ENCODE measurements at places on chromosomes 7 and 10. TPM values are rescaled to one million over a fixed set of nuclear protein-coding genes. Genes with fewer than 3 reads are reported as not detected.

The FOXP2 gene
- 3.8 TPM for total RNA-seq

The ACHE gene
- 33.0 TPM for total RNA-seq

DNA sequence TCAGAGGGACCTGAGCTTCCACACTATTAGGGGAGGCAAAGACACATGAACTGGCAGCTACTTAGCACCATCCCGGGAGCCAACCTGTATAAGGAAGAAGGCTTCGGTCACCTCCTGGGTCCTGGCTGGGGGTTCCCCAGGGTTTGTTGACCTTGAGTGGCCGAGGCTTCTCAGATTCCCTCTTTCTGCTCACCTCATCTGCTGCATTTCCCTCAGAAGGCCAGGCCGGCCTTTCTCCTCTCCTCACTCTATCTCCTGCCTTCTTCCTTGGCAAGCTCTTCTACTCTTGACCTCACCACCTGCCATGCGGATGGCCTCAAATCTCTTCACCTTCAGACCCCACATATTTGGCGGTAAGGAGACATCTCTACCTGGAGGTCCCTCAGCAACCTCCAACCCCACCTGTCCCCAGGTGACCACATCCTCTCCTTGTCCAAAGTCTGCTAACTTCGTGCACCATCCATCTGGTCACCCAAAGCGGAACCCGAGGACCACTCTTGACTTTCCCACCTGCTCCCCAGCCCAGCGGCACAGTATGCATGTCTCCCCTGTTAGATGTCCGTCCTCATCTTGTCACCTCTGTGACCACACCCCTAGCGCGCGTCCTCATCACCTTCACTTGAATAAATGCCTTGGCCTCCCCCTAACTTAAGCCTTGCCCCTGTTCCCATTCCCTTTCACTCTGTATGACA lies 133.8 kb upstream of the UNC5B start:
- no peaks in the 10 kb centered on the region for H3K27me3 ChIP-seq
- no peaks in the 10 kb centered on the region for H3K4me1 ChIP-seq
- no peaks in the 10 kb centered on the region for H3K36me3 ChIP-seq
- no peak overlapping the region for H3K4me3 ChIP-seq
- DNase-seq, result peak; percentile 36
- H3K27ac ChIP-seq, result no peak overlapping the region

DNA sequence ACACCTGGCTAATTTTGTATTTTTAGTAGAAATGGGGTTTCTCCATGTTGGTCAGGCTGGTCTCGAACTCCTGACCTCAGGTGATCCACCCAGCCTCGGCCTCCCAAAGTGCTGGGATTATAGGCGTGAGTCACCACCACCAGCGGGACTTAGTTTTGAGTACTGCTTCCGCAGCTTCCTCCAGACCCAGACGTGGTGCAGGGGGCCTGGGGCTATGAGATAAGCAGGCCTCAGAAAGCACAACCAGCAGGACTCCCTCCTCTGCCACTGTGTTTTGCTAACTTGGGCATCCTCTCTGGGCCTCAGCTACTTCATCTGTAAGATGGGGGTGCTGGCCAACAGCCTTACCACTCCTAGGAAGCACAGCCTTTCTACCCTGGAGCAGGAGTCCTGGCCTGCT lies 37.8 kb downstream of the GOLGA7B start:
- DNase-seq, result no peak
- no peaks in the 10 kb centered on the region for H3K36me3 ChIP-seq
- no peaks in the 10 kb centered on the region for H3K27me3 ChIP-seq
- H3K27ac ChIP-seq, result no peak overlapping the region
- H3K4me1 ChIP-seq, result no peaks in the 10 kb centered on the region

DNA sequence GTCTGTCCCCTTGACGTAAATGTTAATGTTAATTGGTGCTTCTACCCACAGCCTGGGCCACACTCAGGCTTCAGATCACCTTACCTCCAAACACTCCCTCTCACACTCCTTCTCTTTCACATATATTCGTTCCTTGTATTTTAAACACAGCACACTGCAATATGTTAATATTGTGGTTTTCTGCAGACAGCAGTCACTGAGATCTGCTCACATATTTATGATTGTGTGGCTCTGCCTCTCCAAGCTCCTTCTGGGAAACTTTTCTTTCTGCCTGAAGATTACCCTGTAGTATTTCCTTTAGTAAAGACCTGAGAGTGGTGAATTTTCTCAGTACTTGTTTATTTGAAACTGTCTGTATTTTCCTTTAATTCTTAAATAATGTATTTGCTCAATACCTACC lies 104.7 kb downstream of the VWC2 start:
- H3K4me1 ChIP-seq, result no peaks in the 10 kb centered on the region
- H3K27ac ChIP-seq, result no peak overlapping the region
- H3K36me3 ChIP-seq, result no peaks in the 10 kb centered on the region
- no peak for DNase-seq

DNA sequence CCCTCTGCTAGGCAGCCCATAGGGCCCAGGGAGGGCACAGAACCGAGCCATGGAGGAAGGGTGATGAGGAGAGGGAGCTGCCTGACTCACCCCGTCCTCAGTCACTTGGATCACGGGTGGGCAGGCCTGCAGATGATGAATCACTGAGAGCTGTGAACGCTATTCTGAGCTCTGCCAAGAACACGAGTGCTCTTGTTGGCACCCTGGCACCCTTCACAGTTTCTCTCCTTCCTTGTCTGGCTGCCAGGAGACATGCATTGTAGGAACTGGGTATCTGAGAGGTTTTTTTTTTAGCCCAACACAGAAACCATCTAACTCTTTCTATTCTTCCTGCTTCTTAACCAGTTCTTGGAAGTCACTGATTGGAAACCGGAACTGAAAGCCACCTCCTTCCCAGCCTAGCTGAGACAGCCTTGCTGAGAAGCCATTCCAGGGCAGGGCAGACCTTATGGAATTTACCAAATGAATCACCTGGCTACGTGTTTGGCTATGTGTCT lies 82.1 kb downstream of the SLC37A3 start:
- H3K27ac ChIP-seq, result peak overlapping the region; percentile 72
- peak overlapping the region; percentile 5 for H3K4me3 ChIP-seq
- H3K4me1 ChIP-seq, result peaks cover 20% of the 10 kb centered on the region

DNA sequence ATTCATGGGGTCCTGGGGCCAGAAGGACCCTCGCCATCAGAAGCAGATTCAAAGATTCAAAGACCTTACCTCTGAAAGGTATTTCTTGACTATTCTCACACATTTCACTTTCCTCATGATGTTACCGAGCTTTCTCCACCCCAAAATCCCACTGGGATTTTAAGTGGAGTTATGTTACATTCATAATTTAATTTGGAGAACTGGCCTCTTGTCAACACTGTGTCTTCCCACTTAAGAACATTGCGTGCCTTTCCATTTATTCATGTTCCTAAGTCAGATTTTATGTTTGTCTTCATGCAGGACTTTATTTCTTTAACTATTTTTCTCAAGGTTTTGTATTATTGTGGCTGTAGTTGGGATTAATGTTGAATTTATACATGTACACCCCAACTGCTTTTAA lies 123.5 kb upstream of the BMPER start:
- no peak overlapping the region for H3K4me3 ChIP-seq
- no peak for DNase-seq
- no peaks in the 10 kb centered on the region for H3K27me3 ChIP-seq
- H3K4me1 ChIP-seq, result no peaks in the 10 kb centered on the region
- H3K36me3 ChIP-seq, result no peaks in the 10 kb centered on the region

GRCh38 chr10:2972216-2972615 lies 95.1 kb upstream of the PFKP start:
- H3K27me3 ChIP-seq, result no peaks in the 10 kb centered on the region
- no peak overlapping the region for H3K4me3 ChIP-seq
- H3K36me3 ChIP-seq, result no peaks in the 10 kb centered on the region
- H3K27ac ChIP-seq, result no peak overlapping the region

- DNase-seq, result no peak
- peaks cover 25% of the 10 kb centered on the region for H3K36me3 ChIP-seq
- peak overlapping the region; percentile 82 for H3K27ac ChIP-seq
Measured at GRCh38 chr7:150947241-150947745, 30.8 kb downstream of the KCNH2 start.

GRCh38 chr7:157457355-157458253 lies 120.8 kb downstream of the DNAJB6 start:
- H3K36me3 ChIP-seq, result no peaks in the 10 kb centered on the region
- no peaks in the 10 kb centered on the region for H3K4me1 ChIP-seq
- H3K27me3 ChIP-seq, result no peaks in the 10 kb centered on the region
- DNase-seq, result peak; percentile 21
- no peak overlapping the region for H3K27ac ChIP-seq
- no peak overlapping the region for H3K4me3 ChIP-seq

- no peaks in the 10 kb centered on the region for H3K27me3 ChIP-seq
- H3K4me1 ChIP-seq, result no peaks in the 10 kb centered on the region
- no peak overlapping the region for H3K4me3 ChIP-seq
- no peaks in the 10 kb centered on the region for H3K36me3 ChIP-seq
- DNase-seq, result no peak
Measured at GRCh38 chr7:115145512-115145911, 223.6 kb downstream of the MDFIC start.

DNA sequence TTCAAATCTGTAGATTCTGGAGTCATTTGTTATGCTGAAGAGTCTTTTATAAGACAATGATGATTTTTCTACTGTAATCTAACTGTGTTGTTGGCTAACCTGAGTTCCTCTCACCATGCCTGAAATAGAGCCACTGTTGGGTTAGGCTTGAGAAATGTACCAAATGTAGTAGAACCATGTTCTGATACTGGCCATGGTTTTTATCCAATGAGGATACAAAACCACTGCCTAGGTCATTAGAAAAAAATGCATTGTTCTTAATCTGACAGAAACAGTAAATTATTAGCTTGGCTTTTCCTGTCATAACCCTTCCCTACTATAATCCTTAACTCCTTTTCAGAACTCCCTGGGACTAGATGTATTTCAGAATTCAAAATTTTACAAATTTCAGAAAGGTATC lies 86.6 kb downstream of the RAPGEF5 start:
- H3K27me3 ChIP-seq, result no peaks in the 10 kb centered on the region
- no peak overlapping the region for H3K27ac ChIP-seq
- no peak overlapping the region for H3K4me3 ChIP-seq
- DNase-seq, result no peak

DNA sequence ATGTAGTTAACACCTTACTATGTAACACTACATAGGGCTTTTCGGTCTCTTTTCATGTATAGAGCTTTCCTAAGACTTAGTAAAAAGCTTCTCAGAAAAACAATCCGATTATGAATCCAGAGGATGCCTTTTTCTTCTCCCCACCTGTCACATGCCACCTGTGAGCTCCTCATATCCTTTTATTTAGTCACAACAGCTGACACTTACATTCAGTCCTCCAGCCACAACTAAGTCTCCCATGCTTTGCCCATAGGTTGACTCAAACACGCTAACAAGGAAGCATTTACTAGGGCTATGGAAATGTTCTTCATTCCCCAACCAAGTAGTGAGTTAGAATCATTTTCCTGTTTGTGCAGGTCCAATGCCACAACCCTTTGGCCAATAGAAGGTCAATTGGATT lies 7.9 kb downstream of the ENO4 start:
- H3K36me3 ChIP-seq, result no peaks in the 10 kb centered on the region
- H3K4me1 ChIP-seq, result no peaks in the 10 kb centered on the region
- H3K4me3 ChIP-seq, result no peak overlapping the region
- no peaks in the 10 kb centered on the region for H3K27me3 ChIP-seq
- H3K27ac ChIP-seq, result no peak overlapping the region
- no peak for DNase-seq

- no peak overlapping the region for H3K27ac ChIP-seq
- no peaks in the 10 kb centered on the region for H3K4me1 ChIP-seq
- no peaks in the 10 kb centered on the region for H3K27me3 ChIP-seq
- no peaks in the 10 kb centered on the region for H3K36me3 ChIP-seq
- DNase-seq, result no peak
- no peak overlapping the region for H3K4me3 ChIP-seq
Measured at GRCh38 chr7:90693939-90694338, 97.8 kb downstream of the CDK14 start.

DNA sequence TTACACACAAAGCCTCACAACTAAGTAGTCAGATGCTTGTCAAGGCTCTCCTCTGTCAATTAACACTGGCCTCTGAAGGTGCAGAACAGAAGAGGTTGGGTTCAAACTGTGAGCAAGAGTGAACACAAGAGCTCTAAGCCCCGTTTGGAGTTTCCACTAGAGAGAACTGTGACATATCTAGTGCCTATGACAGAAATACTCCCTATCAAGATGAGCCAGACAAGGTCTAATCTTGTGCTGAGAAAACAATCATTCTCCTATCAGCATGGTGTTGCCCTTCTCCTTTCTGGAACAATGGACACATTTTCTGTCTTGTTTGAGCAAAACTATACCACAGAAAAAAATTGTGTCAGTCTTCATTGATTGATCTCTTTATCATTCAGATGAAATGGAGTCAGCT lies 62.4 kb upstream of the CCDC71L start:
- no peaks in the 10 kb centered on the region for H3K27me3 ChIP-seq
- no peak overlapping the region for H3K4me3 ChIP-seq
- H3K27ac ChIP-seq, result no peak overlapping the region
- H3K36me3 ChIP-seq, result no peaks in the 10 kb centered on the region
- DNase-seq, result no peak

DNA sequence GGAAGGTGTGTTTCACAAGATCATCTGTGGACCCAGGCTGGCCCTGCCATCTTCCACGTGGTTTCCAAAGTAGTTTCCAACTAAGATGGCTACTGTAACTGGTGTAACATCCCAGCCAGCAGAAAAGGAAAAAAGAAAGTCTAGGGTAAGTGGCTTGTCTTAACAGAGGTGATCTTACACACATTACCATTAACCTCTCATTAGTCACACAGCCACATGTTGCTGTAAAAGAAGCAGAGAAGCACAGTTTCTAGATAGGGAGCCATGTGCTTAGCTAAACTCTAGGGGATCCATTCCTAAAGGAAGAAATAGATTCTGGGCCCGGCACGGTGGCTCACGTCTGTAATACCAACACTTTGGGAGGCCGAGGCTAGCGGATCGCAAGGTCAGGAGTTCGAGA lies 54.3 kb downstream of the ZNF438 start:
- H3K36me3 ChIP-seq, result no peaks in the 10 kb centered on the region
- H3K4me3 ChIP-seq, result no peak overlapping the region
- no peak overlapping the region for H3K27ac ChIP-seq
- H3K4me1 ChIP-seq, result peaks cover 38% of the 10 kb centered on the region
- no peak for DNase-seq

GRCh38 chr10:13924040-13924725 lies 337.4 kb downstream of the PRPF18 start:
- no peak for DNase-seq
- no peaks in the 10 kb centered on the region for H3K36me3 ChIP-seq
- no peak overlapping the region for H3K4me3 ChIP-seq
- H3K4me1 ChIP-seq, result no peaks in the 10 kb centered on the region

- H3K36me3 ChIP-seq, result no peaks in the 10 kb centered on the region
- H3K4me1 ChIP-seq, result peaks cover 10% of the 10 kb centered on the region
- peak within 1 kb of the TSS; percentile 94 for H3K4me3 ChIP-seq
- no peaks in the 10 kb centered on the region for H3K27me3 ChIP-seq
Measured at GRCh38 chr7:32957326-32958045, at the start of gene FKBP9. Gene FKBP9 (plus strand): TSS chr7:32957440. CDS start chr7:32957574, 134 bp downstream.

GRCh38 chr7:26180792-26181198 lies 19.8 kb downstream of the HNRNPA2B1 start:
- no peaks in the 10 kb centered on the region for H3K27me3 ChIP-seq
- peaks cover 23% of the 10 kb centered on the region for H3K4me1 ChIP-seq
- H3K4me3 ChIP-seq, result no peak overlapping the region
- H3K36me3 ChIP-seq, result peaks cover 11% of the 10 kb centered on the region

- no peak for DNase-seq
- H3K27me3 ChIP-seq, result no peaks in the 10 kb centered on the region
- no peak overlapping the region for H3K4me3 ChIP-seq
- no peak overlapping the region for H3K27ac ChIP-seq
- peaks cover 7% of the 10 kb centered on the region for H3K36me3 ChIP-seq
- H3K4me1 ChIP-seq, result no peaks in the 10 kb centered on the region
Measured at GRCh38 chr10:84478151-84478550, 149.8 kb downstream of the CCSER2 start.
